ENCODE measurements at places on chromosomes 4 and X.

GRCh38 chr4:162061214-162061613, 102.6 kb downstream of the FSTL5 start:
- no peaks in the 10 kb centered on the region for H3K36me3 ChIP-seq
- H3K4me1 ChIP-seq, result no peaks in the 10 kb centered on the region
- no peak for DNase-seq
- no peak overlapping the region for H3K27ac ChIP-seq
- no peak overlapping the region for H3K4me3 ChIP-seq

- H3K4me3 ChIP-seq, result no peak overlapping the region
- no peak overlapping the region for H3K27ac ChIP-seq
- DNase-seq, result no peak
- H3K36me3 ChIP-seq, result peaks cover 7% of the 10 kb centered on the region
- H3K4me1 ChIP-seq, result peaks cover 38% of the 10 kb centered on the region
- H3K27me3 ChIP-seq, result no peaks in the 10 kb centered on the region
Measured at GRCh38 chrX:110087485-110088356, 84.8 kb downstream of the TMEM164 start.

- no peak overlapping the region for H3K4me3 ChIP-seq
- no peak overlapping the region for H3K27ac ChIP-seq
- no peak for DNase-seq
- no peaks in the 10 kb centered on the region for H3K4me1 ChIP-seq
- no peaks in the 10 kb centered on the region for H3K36me3 ChIP-seq
Measured at GRCh38 chrX:148909758-148910157, 409.3 kb downstream of the AFF2 start.

DNA sequence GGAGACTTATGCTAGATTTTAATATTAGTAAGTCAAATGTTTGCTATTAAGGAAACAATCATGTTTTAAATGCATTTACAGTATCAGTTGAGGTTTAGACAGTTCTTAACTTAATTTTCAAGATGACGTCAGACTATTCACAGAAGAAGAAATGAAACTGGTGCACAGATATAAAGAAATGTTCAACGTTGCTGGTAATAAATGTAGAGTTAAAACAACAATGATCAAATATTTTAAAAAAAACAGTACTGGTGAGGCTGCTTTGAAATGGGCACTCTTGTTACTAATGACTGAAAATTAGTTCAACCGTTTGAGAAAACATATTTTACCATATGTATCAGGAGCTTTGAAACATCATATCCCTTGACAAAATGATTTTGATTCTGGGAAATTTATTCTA, 44.2 kb downstream of the ABHD18 start:
- no peak for DNase-seq
- no peaks in the 10 kb centered on the region for H3K27me3 ChIP-seq
- H3K36me3 ChIP-seq, result peaks cover 5% of the 10 kb centered on the region
- no peak overlapping the region for H3K27ac ChIP-seq

- H3K36me3 ChIP-seq, result no peaks in the 10 kb centered on the region
- no peak for DNase-seq
- no peak overlapping the region for H3K4me3 ChIP-seq
- H3K27ac ChIP-seq, result no peak overlapping the region
- no peaks in the 10 kb centered on the region for H3K27me3 ChIP-seq
Measured at GRCh38 chr4:73718375-73719373, 21.7 kb upstream of the CXCL8 start.

- peak overlapping the region; percentile 15 for H3K4me3 ChIP-seq
- H3K27me3 ChIP-seq, result no peaks in the 10 kb centered on the region
- DNase-seq, result peak; percentile 8
Measured at GRCh38 chrX:123648028-123648810, 84.6 kb downstream of the THOC2 start.

DNA sequence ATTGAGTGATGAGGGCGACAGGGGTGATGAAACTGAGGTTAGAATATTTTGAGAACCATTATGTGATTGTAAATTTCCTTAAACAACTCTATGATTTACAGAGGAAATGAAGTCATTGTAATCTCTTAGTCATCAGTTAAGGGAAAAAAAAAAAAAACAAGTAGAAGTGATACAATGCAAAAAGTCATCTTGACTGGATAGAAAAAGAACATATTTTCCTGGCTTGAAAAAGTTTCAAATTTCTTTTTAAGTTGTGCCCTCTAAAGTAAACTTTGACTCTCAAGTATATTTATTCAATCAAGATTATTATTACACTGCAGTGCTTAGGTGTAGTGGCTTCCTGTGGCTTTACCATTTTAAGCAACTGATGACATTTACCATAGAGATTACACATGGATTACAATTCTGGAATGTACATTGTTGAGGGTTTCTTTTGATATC, 40.6 kb downstream of the GABRB1 start:
- H3K4me1 ChIP-seq, result no peaks in the 10 kb centered on the region
- H3K27ac ChIP-seq, result no peak overlapping the region
- peaks cover 15% of the 10 kb centered on the region for H3K27me3 ChIP-seq
- DNase-seq, result no peak
- H3K36me3 ChIP-seq, result no peaks in the 10 kb centered on the region

GRCh38 chr4:26459756-26460530, 30.3 kb downstream of the CCKAR start:
- H3K27me3 ChIP-seq, result peaks cover 4% of the 10 kb centered on the region
- H3K4me1 ChIP-seq, result peaks cover 11% of the 10 kb centered on the region
- peak overlapping the region; percentile 38 for H3K27ac ChIP-seq
- H3K36me3 ChIP-seq, result no peaks in the 10 kb centered on the region

DNA sequence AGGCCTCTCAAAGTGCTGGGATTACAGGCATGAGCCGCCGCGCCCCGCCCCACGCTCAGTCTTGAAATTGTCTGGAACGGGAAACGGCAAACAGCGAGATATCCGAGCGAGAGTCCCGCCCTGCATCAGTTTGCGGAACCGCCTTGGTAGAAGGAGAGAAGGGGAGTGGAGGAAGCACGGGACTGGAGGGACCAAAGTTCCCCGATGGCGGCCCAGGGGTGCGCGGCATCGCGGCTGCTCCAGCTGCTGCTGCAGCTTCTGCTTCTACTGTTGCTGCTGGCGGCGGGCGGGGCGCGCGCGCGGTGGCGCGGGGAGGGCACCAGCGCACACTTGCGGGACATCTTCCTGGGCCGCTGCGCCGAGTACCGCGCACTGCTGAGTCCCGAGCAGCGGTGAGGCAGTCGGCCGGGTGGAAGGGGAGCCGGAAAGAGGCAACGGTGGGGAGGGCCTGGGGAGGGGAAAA, at the start of gene BST1:
TSS of gene BST1 (plus strand) at position 125 of the 463 bp plus-strand sequence. CDS start at position 205, 80 bp downstream.
- H3K4me1 ChIP-seq, result peaks cover 11% of the 10 kb centered on the region
- peak; percentile 37 for DNase-seq
- no peak within 1 kb of the TSS for H3K27ac ChIP-seq
- peak within 1 kb of the TSS; percentile 90 for H3K4me3 ChIP-seq
- H3K27me3 ChIP-seq, result peaks cover 6% of the 10 kb centered on the region

- peaks cover 6% of the 10 kb centered on the region for H3K4me1 ChIP-seq
- no peak overlapping the region for H3K27ac ChIP-seq
- no peak overlapping the region for H3K4me3 ChIP-seq
Measured at GRCh38 chr4:78166622-78167021, 109.5 kb downstream of the FRAS1 start.

- no peak overlapping the region for H3K27ac ChIP-seq
- H3K27me3 ChIP-seq, result no peaks in the 10 kb centered on the region
- no peaks in the 10 kb centered on the region for H3K36me3 ChIP-seq
- H3K4me3 ChIP-seq, result no peak overlapping the region
- H3K4me1 ChIP-seq, result no peaks in the 10 kb centered on the region
Measured at GRCh38 chrX:115906276-115906675, 264.3 kb upstream of the AGTR2 start.

DNA sequence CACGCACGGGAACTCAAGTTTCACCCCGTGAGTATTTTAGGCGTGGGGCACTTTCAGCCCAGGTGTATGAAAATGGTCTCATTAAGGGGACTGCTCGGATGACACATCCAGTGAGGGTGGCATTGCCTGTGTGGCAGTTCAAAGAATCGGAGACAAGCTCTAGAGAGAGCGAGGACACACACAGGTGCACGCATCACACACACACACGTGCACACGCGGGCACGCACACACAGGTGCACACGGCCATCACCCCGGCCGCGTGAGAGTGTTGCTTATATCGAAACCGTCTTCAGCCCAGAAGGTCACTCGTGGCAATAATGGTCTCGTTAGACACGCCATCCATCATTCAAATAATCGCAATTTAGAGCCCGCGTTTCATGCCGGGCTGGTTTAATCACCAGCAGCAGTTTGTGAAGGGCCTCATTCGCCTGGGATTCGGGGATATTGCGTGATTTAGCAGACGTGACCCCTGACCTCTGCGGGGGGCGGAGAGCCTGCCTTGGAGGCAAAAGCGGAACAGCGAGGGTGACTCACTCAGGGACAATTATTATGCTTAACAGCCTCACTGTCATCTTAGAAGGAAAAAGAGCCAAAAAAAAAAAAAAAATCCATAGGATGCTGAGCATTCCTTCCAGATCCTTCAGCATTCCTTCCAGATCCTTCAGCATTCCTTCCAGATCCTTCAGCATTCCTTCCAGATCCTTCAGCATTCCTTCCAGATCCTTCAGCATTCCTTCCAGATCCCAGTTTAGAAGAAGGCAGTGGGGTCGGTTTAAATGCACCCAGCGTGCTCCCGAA, 89.4 kb upstream of the PPP2R3B start:
- H3K27me3 ChIP-seq, result no peaks in the 10 kb centered on the region
- peaks cover 8% of the 10 kb centered on the region for H3K36me3 ChIP-seq
- no peak overlapping the region for H3K27ac ChIP-seq

DNA sequence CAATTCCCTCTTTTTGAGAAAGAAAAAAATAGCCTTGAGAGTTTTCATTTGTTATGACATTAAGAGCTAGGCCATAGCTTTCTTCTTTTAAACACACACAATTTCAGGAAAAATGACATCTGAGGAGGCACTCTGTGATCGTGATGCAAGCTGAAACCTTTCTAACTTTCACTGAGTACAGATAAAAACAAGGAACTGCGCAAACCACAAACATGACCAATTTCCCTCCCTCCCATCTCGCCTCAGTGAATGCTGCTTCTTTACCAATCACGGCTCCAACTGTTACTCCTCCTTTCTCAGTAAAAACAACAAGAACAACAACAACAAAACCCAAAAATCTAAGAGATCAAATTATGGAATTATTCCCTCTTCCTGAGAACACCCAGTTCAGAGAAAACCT, 626.8 kb downstream of the TLL1 start:
- no peak for DNase-seq
- H3K4me3 ChIP-seq, result no peak overlapping the region
- H3K27me3 ChIP-seq, result no peaks in the 10 kb centered on the region
- no peaks in the 10 kb centered on the region for H3K36me3 ChIP-seq
- H3K4me1 ChIP-seq, result peaks cover 2% of the 10 kb centered on the region

Data from naive thymus-derived CD8-positive, alpha-beta T cell (primary cell).